ACHN (cell line): ENCODE measurements at places on chromosomes 11 and 22.
A peak's percentile ranks its signal among the peaks of the same experiment; 100 is the strongest.

- no peak for DNase-seq
Measured at GRCh38 chr22:47918276-47918921, 1155.9 kb downstream of the TBC1D22A start.

DNA sequence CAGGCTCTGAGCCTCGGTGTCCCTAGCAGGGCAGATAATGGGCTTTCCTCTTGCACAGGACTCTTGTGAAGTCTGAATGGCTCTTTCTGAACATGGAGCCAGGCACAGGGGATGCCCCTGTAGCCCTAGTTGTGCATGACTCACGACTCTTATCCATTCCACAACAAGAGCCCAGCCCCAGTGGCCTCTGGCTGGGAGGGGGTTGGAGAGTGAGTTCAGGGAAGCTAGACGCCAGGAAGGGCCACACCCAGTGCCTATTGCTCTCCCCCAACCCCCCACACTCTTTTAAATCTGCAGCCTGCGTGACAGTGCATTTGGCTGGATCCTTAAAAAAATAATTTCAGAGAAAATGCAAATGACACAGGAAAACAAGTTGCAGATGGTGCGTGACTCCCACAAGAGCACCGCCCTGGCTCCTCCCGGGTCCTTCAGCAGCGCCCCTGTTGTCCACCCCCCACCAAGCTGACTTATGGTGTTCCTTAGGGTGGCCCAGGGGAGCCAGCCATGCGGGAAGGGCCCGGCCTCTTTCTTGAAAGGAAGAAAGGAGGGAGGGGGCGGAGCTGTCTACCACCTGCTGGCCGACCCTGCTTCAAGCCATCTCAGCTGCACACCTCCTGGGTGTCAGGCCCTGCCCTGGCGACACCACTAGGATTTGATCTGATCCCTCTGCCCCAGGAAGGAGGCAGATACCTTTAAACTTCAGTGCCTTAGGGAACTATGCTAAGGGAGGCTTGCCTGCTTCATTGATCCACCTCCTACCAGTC, 74.7 kb downstream of the MN1 start:
- peak; percentile 42 for DNase-seq

DNA sequence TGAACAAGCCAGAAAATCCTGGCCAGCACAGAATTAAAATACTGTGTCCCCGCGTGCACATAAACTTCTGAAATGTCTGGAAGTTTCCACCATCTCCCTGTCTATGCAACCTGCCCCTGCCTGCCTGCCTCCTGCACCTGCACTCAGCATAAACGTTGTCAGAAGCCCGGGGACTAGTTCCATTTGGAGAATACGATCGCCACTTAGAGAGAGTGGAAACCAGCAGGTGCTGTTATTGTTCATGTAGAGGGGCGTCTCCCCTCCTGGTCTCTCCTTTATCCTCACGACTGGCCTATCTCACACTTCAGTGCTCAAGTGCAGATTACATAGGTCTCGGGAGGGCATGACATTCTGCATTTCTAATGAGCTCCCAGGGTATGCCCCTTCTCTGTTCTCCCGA, 35.6 kb downstream of the MPPED1 start:
- DNase-seq = no peak

DNA sequence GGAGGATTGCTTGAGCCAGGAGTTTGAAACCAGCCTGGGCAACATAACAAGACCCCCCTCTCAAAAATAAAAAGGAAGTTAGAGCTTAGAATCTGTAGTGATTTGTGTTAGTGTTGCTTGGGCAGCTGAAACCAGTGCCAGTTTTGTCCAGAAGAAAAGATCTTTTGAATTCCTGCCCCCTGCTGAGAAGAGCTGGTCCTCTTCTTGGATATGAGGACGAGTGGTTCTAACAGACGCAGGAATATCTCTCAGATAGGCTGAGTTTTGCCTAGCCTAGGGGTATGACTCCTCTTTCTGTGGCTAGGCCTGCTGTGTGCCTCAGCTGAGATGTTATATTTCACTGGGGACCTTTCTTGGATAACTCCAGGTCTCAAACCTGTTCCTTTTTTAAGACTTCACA, 102.8 kb downstream of the STIM1 start:
- peak; percentile 31 for DNase-seq

- no peak for DNase-seq
Measured at GRCh38 chr11:10441652-10442503, 13.2 kb upstream of the AMPD3 start.

DNA sequence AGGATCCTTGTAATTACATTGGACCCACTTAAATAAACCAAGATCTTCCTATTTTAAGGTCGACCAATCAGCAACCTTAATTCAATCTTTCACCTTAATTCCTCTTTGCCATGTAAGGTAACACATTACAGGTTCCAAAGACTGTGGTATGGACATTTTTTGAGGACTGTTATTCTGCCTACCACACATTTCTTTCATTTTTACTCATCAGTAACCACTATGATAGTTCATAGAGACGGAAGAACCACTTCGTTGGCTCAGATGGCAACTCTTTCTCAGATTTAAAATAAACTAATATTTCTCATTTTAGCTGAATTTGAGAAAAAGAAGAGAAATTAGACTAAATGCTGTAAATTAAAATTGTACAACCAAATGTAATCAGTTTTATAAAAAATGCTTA, 96.3 kb downstream of the PAX6 start:
- no peak for DNase-seq

- no peak for DNase-seq
Measured at GRCh38 chr11:63242089-63242781, 1.2 kb downstream of the SLC22A25 start.

- no peak for DNase-seq
Measured at GRCh38 chr11:1656670-1657069, 27.1 kb downstream of the KRTAP5-5 start.

DNA sequence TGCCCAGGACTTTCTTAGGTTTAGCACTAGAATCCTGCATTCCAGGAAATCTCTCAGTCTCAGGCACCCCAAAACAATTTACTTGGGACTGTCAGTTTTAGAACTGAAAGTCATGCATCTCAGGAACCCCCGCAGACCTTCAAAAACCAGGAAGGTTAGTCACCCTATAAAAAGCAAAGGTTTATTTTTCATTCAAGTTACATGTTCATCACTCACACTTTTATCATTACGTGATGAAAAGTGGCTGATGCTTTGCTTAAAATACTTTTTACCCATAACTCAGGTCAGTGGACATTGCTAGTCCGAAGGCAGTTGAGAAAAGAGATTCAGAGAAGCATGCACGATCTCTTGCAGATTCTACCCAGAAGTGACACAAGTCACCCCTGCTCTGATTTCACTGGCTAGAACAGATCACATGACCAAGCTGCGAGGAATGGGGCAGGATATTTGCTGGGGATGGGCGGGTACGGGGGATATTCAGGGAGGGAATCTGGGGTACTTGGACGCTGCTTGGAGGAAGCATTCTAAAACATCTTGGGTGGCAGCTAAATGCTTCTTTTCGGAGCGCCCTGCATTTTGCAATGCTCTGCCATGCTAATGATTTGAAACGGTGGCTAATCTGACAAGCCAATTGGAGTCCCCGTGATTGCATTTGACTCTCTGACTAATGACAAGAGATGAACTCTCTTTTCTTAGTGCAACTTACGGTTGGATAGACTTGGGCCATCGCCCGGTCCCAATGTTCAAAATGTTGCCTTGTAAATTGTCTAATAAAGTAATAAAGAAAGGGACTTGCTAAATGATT, 110.2 kb downstream of the MIAT start:
- DNase-seq = no peak

GRCh38 chr22:31323578-31324550, 22.3 kb downstream of the PATZ1 start:
- no peak for DNase-seq

DNA sequence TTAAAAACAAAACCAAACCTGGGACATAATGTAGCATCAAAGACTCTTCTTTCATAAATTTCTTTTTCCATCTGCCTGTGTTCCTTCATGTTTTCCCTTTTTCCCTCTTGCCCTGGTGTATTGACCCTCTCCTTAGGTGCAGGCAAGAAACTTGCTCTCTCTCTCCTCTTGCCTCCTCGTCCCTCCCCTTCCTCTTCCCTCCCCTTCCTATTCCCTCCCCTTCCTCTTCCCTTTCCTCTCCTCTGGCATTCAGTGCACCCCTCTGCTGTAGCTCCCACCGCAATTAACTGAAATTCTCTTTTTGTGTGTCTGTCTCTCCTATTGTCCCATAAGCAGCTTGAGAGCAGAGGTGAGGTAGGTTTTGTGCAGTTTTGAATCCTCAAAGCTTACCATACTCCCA, 49.9 kb downstream of the CSF2RB start:
- no peak for DNase-seq

- DNase-seq = no peak
Measured at GRCh38 chr11:77510851-77511250, 37.0 kb upstream of the PAK1 start.

GRCh38 chr11:2890466-2891294, 5.1 kb upstream of the CDKN1C start:
- peak; percentile 12 for DNase-seq

- DNase-seq = no peak
Measured at GRCh38 chr22:31477329-31477728, 12.3 kb downstream of the EIF4ENIF1 start.

DNA sequence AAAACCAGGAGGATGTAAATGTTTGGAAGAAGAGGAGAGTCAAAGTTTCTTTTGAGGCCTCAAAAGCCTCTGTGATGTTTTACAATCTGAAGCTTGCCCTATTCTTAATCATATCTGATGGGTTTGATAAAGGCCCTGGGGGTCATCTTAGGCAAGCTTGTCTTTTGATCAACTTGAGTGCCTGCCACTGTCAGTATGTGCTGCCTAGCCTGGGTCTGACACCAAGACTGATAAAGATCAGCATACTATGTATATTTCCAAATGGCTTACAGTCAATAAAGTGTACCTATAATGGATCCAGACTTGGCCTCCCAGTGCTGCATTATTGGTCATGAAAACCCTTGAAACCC, 12.7 kb downstream of the EHF start:
- DNase-seq = no peak

DNA sequence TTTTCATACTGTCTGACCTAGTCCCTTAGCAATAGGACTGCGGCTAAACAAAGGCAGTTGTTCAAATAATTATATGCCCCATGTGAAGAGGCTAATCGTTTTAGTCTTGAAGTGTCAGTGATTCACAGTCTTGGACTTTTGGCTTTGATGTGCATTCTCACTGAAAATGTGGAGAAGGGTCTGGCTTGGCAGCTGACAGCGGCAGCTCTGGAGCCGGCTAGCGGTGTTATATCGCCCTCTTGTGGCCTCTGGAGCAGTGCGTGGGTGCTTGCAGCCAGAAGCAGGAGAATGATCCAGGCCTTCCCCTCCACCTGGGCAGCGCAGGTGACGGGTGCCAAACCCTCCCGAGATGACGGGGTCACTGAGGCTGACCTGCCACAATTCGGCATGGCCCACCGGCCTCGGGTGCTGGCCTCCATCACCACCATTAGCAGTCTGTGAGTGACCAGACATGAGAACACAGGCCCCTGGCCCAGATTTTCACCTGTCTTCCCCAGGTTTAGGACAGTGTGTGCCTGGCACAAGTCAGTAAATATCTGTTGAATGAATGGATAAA, 90.3 kb upstream of the PITPNB start:
- peak; percentile 70 for DNase-seq

DNA sequence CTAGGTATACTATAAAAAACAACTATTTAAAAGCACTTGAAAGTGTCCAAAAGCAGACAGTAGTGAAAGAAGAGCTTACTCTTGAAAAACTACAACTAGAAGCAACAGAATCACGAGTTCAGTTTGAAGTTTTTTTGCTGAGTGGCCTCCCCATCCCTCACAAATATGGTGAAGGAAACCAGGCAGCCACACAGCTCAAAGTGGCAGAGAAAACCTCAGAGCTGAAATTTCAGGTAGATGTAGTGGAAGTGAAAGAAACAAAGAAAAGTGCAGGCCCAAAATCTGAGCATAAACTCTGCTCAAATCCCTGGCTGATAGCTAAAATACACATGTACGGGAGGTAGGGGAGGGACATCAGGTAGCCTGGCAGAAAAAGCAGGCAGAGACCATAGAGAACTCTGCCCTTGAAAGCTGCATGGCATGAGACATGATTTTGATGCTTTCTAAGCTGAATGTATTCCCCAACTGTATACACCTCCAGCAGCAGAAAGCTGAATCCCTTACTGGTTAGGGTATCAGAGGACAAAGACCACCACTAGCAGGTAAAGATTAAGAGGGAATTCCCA, 12.1 kb downstream of the BTBD10 start:
- no peak for DNase-seq

GRCh38 chr11:14414470-14415461, 55.8 kb upstream of the RRAS2 start:
- DNase-seq = no peak

- DNase-seq = no peak
Measured at GRCh38 chr11:120956710-120957495, 67.0 kb upstream of the TBCEL start.

DNA sequence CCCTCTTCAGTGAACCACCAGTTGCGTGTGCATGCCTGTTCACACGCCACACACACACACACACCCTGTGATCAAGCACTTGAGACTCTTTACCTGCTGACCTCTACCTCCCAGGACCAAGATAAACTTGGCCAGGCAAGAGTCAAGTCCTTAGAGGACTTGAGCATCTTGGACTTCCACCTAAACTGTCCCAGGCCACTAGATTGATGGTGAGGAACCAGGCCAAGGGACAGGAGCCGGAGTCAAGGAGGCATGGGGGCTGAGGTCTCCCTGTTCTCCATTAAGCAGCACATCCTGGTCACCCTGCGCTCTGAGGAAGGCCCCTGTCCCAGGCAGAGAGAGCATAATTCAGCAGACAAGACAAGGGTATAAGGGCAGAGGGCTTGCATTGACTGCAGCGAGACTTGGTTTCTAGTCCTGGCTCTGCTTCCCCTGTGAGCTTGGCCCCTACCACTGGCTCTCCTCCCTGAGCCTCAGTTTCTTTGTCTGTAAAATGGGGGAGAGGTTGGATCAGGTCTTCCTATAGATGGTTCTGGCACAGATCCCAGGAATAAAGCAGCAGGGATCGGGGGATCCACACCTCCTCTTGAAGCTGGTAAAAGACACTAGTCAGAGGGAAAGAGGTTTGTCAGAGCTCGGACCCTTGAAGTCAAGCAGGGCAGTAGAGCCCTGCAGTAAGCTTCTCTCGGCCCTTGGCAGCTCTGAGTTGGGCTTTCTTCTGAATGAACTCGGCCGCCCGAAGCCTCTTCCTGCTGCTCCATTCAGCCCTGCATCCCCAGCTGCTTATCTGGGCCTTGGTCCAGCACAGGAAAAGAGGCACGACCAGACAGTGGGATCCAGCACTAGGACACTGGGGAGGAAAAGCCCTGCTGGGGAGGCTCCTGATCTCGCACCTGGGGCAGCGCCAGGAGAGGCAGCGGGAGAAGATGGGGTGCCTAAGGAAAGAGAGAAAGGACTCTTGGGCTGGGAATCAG, 2.0 kb downstream of the CREB3L1 start:
- no peak for DNase-seq
